OCI-M1 (cell line): ENCODE measurements at places on chromosomes 4 and X.

- no peak for DNase-seq
These were observed 77.9 kb downstream of the CEP135 start for GRCh38 chr4:56026596-56026995.

GRCh38 chrX:40953369-40953768, 131.9 kb upstream of the USP9X start:
- DNase-seq: peak; percentile 38

- DNase-seq: no peak
These were observed 9.9 kb downstream of the FNIP2 start for GRCh38 chr4:158778712-158779111.

- no peak for DNase-seq
These were observed 81.1 kb downstream of the ATP11C start for GRCh38 chrX:139851730-139852129.

DNA sequence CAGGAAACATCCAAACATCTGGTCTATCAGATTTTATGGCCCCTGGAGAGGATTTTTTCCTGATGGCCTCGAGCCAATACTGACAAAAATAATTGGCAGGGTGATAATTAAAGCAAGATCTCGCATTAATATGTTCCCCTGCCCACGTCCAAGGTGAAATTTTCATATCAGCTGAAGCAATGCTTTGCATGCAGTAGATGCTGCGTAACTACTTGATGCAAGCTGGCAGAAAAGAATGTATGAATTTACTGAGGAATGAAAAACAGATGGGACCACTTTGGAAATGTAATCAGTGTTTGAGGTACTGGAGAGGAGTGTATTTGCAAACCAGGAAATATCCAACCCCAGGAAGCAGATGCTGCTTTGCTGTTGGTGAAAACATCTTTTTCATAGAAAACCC, 36.8 kb upstream of the REST start:
- DNase-seq: no peak

DNA sequence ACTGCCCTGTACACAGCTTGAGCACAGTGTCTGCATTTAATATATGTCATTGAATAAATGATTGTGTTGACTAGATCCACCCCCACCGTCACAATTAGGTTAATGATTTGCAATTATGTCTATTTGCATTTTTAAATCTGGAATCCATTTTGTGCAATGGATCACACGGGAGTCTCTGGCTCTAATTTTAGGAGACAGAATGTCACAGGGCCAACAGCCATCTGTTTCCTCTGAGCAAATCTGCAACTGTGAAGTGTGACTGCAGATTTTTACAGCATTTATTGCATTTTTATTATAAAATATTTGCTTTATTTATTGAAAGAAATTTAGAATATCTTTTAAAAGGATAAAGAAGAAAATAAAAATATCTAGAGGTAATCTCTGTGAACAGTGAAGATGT, 316.8 kb downstream of the HS3ST1 start:
- no peak for DNase-seq

GRCh38 chr4:109195646-109196045, 106.8 kb downstream of the COL25A1 start:
- no peak for DNase-seq

DNA sequence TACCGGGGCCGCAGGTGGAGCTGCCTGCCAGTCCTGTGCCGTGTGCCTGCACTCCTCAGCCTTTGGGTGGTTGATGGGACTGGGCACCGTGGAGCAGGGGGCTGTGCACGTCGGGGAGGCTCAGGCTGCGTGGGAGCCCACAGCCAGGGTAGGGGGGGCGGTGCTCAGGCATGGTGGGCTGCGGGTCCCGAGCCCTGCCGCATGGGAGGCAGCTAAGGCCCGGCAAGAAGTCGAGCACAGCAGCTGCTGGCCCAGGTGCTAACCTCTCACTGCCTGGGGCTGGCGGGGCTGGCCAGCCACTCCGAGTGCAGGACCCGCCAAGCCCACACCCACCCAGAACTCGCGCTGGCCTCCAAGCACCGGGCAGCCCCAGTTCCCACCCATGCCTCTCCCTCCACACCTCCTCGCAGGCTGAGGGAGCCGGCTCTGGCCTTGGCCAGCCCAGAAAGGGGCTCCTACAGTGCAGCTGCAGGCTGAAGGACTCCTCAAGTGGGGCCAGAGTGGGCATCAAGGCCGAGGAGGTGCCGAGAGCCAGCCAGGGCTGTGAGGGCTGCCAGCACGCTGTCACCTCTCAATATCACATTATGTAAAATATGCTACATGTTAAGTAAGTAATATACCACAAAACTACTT, 104.1 kb downstream of the COX7B2 start:
- DNase-seq: no peak

DNA sequence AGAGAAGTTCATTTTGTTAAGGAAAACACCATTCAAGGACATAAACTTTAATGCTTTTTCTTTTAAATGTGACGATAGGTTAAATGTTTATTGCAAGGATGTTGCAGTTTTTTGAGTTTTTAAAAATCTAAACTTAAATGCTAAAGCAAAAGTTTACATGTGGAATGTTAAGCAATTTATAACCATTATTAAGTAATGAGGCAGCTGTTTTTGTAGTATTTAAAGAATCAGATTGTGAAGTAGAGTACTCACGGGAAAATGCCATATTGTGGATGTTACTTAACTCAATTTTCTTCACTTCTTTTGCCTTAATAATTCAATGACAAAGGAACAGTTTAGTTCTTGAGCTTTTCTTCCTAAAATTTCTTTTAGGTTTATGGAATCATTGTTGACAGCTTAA, 43.5 kb downstream of the UBE2K start:
- DNase-seq: no peak

DNA sequence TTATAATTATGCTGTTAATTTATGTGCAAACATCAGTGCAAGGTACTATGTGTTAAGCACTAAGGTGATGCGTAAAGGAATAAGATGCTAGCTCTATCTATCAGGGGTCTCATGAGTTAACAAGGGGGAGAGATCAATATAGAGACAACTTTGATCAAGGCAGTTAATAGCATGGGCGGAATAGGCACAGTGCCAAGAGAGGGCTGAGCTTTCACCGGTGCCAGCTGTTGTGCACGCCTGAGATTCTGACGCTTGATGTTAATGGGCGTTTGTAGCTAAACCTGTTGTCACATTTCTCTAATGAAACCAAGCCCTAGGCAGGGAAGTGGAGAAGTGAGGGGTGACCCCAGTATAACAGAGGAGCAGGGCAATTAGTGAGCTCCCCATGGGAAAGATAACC, 86.0 kb upstream of the NMU start:
- DNase-seq: no peak

GRCh38 chr4:62209757-62210485, 1009.8 kb downstream of the ADGRL3 start:
- DNase-seq: no peak

- no peak for DNase-seq
These were observed 1.3 kb downstream of the DCAF12L1 start for GRCh38 chrX:126551306-126551705.

- DNase-seq: no peak
These were observed 23.2 kb upstream of the ADD1 start for GRCh38 chr4:2820216-2820982.

DNA sequence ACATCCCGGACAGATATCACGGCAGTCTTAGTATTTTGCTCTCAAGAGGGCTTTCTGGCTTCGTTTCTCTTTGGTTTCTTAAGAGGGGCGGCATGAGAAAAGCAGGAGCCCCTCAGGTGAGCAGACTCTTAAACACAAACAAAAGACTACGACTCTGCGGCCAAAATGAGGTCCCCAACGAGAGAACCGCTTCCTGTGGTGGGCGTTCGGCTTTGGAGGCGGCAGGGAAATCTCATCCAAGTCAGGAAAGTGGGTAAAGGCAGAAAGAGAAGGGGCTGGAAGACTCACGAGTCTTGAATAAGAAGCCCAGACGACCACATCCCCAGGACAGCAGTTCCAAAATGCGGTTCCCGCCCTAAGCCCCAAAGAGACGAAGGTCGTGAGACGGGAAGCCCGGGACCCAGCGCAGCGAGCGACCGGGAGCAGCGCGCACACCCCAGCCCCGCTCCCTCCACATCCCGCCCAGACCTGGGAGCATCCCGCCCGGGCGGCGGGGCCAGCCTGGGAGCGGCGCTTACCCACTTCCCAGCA, 409 bp downstream of the UGDH start:
- DNase-seq: peak; percentile 55

DNA sequence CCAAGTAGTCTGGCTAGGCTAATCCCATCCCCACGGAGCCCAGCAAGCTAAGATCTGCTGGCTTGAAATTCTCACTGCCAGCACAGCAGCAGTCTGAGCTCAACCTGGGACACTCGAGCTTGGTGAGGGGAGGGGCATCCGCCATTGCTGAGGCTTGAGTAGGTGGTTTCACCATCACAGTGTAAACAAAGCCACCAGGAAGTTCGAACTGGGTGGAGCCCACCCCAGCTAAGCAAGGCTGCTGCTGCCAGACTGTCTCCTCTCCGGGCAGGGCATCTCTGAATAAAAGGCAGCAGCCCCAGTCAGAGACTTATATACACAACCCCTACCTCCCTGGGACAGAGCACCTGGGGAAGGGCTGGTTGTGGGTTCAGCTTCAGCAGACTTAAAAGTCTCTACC, 639.6 kb downstream of the IQCM start:
- no peak for DNase-seq

DNA sequence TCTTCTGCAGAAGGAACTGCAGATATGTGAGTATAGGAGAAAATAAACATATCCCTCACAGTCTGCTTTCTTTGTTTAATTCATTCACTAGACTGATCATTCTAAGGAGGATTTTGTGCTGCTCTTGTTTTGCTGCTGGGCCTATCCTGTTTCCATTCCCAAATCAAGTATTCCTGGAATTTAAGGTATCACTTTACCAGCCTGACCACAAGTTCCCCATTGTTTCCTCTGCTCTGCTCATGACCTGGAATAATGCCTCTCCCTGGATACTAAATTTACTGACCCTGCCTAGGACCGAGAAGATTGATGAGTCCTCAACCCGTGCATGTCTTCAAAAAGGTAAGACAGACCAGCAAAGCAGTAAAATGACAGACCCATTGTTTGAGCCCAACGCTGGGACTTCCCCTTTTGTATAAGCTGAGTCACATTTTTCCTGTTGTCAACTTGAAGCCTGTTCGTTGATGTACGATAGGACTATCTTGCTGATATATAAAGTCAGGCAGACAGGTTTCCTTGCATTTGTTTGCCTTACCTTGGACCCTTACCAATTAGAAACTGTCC, 85.5 kb upstream of the TET2 start:
- DNase-seq: peak; percentile 90

GRCh38 chrX:15349046-15349445, 13.7 kb upstream of the PIGA start:
- DNase-seq: peak; percentile 76

GRCh38 chr4:56183344-56183959, 203.8 kb downstream of the AASDH start:
- DNase-seq: no peak

DNA sequence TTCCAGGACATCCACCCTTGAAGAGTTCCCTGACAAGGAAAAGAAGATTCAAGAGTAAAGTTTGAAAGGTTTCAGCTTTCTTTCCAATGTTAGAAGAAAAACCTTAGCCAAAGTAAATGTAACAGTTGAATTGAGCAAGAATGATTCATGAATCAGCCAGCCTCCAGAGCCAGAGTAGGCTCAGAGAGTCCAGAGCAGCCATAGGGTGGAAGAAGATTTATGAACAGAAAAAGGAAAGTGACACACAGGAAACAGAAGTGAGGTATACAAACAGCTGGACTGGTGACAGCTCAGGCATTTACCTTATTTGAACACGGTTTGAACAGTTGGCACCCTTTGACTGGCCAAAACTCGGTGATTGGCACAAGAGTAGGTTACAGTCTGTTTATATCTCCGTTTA, 63.2 kb downstream of the QDPR start:
- no peak for DNase-seq

DNA sequence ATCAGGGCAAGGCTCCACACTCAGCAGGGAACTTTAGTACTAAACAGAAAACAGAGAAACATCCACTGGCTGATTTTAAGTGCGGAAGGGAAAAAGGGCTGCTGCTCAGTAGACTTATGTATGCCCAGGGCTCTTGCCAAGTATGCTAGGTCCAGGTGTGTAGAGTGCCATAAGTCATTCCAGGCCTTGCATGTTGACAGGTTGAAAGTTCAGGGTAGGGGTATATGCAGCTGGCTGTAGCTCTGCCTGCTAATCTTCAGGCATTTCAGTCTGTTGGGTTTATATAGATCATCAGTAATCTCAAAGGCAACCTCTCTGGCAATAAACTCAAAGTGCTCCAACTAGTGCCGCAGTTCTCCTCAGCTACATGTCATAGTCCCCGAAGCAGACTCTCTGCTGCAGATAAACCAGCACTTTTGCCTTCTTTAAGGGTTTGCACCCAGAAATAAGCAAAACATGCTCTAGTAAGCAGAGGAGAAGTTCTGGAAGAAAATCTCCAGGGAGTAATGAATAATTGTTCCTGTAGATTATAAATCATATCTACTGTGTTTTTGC, 134.9 kb upstream of the GRIA3 start:
- no peak for DNase-seq

DNA sequence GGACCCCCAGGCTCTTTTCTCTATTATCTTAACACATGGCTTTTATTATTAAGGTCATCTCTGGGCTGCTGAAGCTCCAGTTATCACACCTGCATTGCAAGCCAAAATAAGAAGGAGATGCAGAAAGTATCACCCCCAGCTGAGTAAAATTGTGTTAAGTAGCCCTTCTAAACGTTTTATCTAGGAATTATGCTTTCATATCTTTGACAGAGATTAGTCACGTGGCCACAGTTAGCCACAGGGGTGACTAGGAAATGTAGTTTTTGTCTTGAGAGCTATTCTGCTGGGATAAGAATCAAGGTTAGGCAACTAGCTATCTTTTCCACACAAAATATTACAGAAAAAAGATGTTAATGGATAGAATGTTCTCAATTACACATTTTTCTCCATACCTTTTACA, 102.1 kb downstream of the ANXA3 start:
- DNase-seq: peak; percentile 85

DNA sequence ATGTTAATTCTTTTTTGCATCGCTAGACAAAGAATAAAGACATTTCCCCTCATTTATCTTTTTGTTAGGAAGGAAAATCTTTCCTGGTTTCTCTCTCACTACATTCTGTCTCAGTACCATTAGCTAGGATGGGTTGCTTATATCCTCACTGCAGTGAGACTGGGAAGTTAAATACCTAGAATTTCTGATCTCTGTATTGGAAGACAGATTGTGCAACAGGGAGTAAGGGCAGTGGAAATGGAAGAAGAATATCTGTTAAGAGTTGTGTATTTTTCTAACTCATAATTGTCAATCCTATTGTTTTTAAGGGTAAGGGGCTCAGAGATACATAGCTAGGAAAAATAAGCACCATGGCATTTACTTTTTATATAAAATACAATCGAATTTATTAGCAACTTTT, 19.6 kb downstream of the PTPN13 start:
- peak; percentile 9 for DNase-seq

DNA sequence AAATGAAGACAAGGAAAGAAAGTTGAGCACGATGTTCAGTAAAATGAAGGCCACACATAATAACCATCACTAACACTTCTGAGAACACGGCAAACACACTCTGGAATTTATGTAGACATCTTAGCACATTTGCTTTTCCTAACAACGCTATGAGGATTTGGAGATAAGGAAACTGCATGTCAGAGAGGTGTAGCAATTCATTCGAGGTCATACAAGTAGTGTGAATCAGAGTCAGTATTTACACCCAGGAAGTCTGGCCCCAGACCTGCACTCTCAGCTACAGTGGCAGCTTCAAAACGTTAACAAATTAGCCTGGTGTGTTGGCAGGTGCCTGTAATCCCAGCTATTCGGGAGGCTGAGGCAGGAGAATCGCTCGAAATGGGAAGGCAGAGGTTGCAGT, 253.4 kb downstream of the PDGFC start:
- no peak for DNase-seq
